ENCODE measurements at places on chromosomes 11 and 22. TPM values are rescaled to one million over a fixed set of nuclear protein-coding genes. Genes with fewer than 3 reads are reported as not detected.

MYO7A gene
- 11.6 TPM for total RNA-seq

MPEG1 gene
- total RNA-seq, result not detected

C11orf21 gene
- total RNA-seq, result not detected

LGR4 gene
- 87.1 TPM for total RNA-seq

CARD10 gene
- total RNA-seq, result 2.7 TPM

HBB gene
- not detected for total RNA-seq

TBX10 gene
- not detected for total RNA-seq

OR6T1 gene
- total RNA-seq, result not detected

NAP1L4 gene
- total RNA-seq, result 209 TPM

OOSP2 gene
- not detected for total RNA-seq

POU2AF1 gene
- total RNA-seq, result not detected

LRRC75B gene
- total RNA-seq, result 63.6 TPM

SPTBN2 gene
- total RNA-seq, result 371 TPM

SESN3 gene
- 213 TPM for total RNA-seq
